NCI-H460 (cell line): ENCODE measurements at places on chromosomes 6 and 20. TPM values are rescaled to one million over a fixed set of nuclear protein-coding genes. Genes with fewer than 3 reads are reported as not detected.

- DNase-seq = no peak
Measured at GRCh38 chr20:55668631-55669030, 336.7 kb downstream of the CBLN4 start.

GRCh38 chr6:63765828-63766227 lies 130.2 kb downstream of the PHF3 start:
- no peak for DNase-seq

- DNase-seq = no peak
Measured at GRCh38 chr6:152170702-152171667, 363.5 kb downstream of the ESR1 start.

DNA sequence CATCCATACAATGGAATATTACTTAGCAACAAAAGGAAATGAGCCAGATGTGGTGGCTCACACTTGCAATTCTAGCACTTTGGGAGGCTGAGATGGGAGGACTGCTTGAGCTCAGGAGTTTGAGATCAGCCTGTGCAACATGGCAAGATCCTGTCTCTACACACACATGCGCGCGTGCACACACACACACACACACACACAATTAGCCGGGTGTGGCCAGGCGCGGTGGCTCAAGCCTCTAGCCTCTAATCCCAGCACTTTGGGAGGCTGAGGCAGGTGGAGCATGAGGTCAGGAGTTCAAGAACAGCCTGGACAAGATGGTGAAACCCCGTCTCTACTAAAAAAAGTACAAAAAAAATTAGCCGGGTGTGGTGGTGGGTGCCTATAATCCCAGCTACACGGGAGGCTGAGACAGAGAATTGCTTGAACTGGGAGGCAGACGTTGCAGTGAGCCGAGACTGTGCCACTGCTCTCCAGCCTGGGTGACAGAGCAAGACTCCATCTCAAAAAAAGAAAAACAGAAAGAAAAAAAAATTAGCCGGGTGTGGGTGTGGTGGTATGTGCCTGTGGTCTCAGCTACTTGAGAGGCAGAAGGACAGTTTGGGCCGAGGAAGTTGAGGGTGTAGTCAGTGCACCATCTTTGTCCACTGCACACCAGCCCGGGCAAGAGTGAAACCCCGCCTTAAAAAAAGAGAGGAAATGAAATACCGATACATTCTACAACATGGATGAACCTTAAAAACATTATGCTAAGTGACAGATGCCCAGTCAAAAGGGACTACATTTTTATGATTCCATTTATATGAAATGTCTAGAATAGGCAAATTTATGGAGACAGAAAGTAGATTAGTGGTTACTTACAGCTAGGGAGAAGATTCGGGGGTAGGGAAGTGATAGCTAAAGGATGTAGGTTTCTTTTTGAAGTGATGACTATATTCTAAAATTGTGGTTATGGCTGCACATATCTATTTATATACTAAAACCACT lies 52.5 kb downstream of the RBL1 start:
- DNase-seq = no peak

DNA sequence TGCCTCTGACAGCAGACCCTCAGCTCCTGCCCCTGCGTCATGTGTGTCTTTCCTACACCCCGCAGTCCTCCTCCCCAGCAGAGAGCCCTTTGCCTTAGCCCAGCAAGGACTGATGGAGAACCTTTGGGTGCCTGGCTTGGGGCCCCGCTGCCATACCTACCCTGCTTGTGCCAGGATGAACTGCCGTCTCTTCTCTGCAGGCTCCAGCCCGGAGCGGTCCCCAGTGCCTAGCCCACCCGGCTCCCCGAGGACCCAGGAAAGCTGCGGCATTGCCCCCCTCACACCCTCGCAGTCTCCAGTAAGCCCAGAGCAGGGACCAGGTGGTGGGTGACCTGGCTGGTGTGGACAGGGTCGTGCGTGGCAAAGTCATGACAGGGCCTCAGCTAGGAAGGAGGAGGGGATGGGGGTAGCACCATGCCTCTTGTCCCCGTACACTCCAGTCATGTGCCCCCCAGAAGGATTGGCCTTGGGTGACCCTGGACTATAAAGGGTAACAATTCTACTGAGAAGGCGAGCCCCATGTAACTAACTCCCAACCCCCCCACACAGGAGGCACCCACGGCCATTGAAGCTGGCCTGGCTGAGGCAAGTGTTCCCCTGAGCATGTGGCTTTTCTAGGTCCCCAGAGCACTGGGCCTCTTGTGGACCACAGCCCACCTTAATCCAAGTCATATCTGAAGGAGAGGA lies 8.3 kb downstream of the HSPA12B start:
- no peak for DNase-seq

The PIGU gene
- 34.9 and 38.3 TPM in 2 replicates for total RNA-seq

The IMPG1 gene
- total RNA-seq = not detected in 2 replicates

The CRISP3 gene
- not detected in 2 replicates for total RNA-seq

GRCh38 chr6:128456510-128457230 lies 63.7 kb downstream of the PTPRK start:
- no peak for DNase-seq

The BEND6 gene
- 2.7 and 4.8 TPM in 2 replicates for total RNA-seq

- no peak for DNase-seq
Measured at GRCh38 chr6:42530751-42531150, 33.1 kb upstream of the UBR2 start.

The SRSF12 gene
- 0.29 and 0.37 TPM in 2 replicates for total RNA-seq

GRCh38 chr6:127120787-127121636 lies 2.5 kb downstream of the RSPO3 start:
- DNase-seq = peak; percentile 78

DNA sequence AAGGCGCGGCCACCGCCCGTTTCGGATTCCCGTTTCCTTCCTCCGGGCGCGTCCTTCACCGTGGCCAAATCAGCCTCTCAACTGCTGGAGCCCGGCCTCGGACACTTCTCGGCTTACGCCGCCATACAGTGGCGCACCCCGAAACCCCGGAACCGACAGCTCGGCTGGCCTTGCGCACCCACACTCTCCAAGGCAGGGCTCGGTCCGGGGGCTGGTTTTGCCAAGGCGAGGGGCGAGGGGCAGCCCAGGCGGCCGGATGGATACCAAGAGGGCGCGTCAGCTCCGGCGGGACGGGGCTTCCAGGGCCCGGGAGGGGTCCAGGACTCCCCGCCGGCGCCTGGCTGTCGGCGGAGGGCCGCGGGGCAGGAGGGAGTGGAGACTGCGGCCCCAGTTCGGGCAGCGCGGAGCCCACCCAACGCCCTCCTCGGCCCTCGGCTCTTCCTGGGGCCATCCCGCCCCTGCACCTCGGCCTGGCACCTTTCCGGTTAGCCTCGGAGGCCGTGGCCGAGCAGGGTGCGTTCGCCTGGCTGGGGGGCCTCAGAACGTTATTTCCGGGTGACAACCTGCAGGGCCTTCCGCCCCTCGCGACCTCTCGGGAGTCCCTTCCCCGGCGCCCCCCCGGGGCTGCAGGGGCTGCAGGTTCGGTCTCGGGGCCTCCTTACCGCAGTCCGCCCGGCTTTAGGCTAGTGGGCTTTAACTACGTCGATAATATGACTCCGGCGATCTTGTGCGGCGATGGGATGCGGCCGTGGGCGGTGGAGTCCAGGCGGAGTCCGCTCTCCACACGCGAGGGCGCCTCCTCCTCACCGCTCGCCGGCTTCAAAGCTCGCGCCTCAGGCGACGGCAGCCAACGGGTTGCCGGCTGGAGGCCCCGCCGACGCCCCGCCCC lies 697 bp upstream of the CEP43 start:
- DNase-seq = no peak

The CTAGE9 gene
- total RNA-seq = not detected in 2 replicates

The KCNK16 gene
- total RNA-seq = not detected in 2 replicates

DNA sequence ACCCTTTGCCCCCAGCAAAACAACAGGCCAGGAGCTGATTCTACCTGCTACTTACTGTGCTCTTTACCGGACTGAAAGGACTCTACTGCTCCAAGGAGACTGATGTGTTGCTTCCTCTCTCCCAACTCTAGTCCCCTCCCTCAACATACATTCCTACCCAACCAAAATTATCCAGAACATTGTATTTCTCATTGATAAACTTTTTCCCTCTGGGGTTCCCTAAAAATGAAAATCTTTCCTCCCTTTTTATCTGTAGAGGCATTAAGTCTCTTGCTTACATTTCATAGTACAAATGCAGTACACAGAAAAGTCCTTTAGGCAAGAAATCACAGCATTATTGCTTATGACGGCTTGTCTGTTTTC lies 940 bp upstream of the HS3ST5 start:
- no peak for DNase-seq

DNA sequence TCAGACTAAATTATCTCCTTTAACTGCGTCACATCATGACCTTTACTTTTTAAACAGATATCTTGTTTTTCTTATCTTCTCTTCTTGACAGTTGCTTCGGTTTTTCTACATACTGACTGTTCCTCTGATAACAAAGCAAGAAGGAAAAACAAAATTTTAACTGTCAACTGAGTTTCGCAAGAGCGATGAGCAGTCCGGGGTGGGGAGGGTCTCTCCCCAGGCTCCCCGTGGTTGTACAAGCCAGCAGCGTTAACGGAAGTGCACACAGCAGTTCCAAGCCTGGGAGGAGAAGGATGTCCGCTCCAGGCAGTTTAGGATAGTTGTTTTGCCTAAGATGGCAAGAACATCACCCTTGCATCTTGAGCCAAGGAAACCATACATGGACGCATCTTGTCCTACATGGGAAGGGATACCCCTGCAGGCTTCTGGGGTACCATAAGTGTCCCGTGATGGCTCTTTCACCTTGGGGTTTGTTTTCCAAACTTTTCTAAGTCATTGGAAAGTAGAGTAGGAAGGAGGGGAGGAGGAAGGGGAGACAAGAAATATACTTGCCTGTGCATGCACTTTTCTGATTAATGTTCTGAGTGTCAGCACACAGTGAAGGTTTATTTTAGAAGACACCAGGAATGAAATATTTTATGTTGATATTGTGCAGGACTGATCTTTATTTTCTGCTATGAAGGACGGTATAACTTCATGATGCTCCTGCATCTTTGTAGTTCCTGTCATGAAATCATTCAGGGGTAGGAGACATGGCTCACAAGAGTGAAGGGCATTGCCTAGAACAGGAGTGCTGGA lies 20.8 kb downstream of the SLC24A3 start:
- no peak for DNase-seq

GRCh38 chr20:38872491-38873049 lies 53.6 kb upstream of the FAM83D start:
- DNase-seq = no peak

The TAAR9 gene
- not detected in 2 replicates for total RNA-seq

The PACSIN1 gene
- total RNA-seq = 0.07 and 0.20 TPM in 2 replicates

DNA sequence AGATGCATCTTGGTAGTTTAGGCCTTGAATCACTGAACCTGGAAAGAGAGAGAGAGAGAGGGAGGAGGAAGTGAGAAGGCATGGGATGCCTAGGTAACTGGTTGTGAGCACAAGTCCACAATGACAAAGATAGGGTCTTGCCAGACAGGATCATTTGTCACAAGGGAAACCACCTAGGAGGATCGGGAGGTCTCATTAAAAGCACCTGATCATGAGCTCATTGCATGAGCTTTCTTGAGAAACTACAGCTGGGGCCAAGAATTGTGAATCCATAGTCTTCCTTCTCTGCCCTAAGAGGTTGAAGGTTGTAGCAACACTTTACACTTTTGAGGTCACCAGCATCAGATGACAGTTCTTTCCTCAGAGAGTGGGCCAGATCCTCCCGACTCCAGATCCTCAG lies 195.7 kb downstream of the CD83 start:
- no peak for DNase-seq

DNA sequence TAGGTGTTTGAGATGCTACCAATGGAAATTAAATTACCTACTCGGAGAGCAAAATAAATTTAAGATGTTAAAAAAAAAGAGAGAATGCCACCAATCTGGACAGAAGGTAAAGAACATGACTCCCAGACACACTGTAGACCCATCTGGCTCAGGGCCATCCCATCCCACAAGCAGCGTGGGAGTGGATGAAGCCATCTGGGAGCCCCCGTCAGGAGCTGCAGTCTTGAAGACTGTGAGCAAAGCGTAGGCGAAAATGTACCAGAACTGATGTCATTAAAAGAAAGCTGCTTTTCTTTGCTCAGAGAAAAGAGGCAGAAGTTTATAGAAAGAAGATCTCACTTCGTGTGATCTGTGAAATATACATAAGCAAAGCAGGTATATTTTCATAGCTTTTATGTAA lies 815.7 kb downstream of the QKI start:
- no peak for DNase-seq

- DNase-seq = no peak
Measured at GRCh38 chr20:50049442-50050026, 63.4 kb downstream of the UBE2V1 start.

The TFEB gene
- 3.1 and 4.6 TPM in 2 replicates for total RNA-seq
